ENCODE measurements at places on chromosomes 3 and 15.
A peak's percentile ranks its signal among the peaks of the same experiment; 100 is the strongest.

- no peak for DNase-seq
These were observed 6.2 kb upstream of the NEO1 start for GRCh38 chr15:73046073-73046472.

DNA sequence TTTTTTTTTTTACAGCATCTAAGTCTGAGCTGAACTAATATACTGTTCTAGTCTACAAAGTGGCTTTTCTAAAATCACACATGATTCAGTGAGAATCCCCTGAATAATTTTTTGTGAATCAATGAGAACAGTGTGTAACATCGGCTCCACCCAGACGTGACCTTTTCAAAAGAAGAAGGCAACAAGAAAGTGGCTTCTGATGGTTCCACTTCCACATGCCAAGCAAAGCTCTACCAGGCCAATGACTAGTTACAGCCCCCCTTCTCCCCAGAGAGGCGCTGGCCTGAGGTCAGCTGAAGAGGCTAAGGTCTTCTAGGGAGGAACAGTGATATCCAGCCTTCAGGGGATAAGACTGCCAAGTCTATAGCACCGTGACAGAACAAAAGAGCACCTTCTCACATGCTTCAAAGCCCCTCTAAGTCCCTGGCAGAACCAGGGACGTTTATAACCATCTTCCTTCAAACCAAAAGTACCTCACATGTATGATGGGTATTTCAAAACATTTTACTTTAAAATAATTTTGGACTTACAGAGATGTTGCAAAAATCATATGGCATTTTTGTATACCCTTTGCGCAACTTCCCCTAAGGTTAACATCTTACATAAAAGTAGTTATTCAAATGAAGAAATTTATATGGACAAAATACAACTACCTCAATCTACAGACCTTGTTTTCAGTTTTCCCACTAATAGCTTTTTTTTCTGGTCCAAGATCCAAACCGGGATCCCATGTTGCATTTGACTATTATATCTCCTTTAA is 177.9 kb downstream of the OSBPL10 start:
- DNase-seq, result peak; percentile 70

GRCh38 chr15:53757906-53758305 is 1.6 kb downstream of the WDR72 start:
- no peak for DNase-seq

GRCh38 chr15:101359365-101359947 is 64.4 kb upstream of the SNRPA1 start:
- DNase-seq, result no peak

GRCh38 chr3:194257916-194258668 is 93.0 kb downstream of the CPN2 start:
- DNase-seq, result no peak

- no peak for DNase-seq
These were observed 39.7 kb downstream of the ARHGEF3 start for GRCh38 chr3:56761887-56762651.

DNA sequence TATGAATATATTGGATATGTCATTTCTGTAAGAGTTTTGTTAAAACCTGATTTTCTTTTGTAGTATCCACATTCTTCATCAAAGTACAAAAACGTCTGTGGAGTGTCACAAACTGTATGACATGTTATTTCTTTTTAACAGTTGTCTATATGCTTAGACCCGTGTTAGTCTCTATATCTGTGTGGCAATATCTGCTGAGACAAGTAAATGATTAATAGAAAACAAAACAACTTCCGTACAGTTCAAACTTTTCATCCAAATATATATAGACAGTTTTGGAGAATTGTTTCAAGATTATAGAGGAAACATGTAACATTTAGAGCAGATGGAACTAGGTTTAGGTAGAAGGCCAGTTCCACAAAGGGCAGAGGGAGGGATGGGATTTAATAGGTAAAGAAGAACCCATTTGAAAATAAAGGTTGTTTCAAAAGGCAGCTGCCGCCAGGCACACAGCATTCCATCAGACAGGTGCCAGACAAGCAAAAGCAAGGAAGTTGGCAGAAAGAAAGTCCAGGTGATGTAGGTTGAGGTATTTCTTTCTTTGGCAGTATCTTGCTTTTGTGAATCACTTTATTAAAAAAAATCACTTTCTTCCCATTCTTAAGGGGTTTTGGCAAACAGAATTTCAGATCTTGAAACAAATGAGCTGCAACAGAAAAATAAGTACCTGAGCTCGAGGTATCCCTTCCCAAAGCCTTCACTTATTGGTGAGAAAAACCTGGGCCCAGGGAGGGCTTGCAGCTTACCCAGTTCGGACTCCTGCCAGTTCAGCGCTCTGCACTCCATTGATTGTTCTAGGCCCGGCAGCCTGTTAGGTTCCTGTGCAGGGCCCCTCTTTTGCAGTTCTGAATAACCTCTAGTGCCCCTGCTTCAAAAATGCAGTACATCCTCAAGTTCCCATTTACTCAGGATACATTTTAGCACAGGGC is 49.0 kb downstream of the LRRN1 start:
- DNase-seq, result no peak

DNA sequence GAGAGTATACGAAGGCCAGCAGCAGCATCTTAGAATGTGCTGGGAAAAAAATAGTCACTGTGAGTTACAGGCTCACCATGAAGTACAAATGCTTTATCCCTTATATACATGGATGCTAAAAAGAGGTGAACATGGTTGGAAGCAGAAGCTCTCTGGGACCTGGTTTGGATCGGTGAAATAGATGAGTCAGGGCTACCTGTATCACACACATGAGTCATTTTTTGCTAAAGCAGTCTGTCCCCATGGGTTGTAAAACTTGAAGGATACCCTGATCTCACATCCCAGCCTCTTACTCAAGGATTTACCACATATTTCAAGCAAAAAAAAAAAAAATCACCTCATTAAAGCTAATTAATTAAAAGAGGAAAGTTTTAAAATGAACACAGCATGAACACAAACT is 6.9 kb upstream of the SERPINI2 start:
- no peak for DNase-seq

DNA sequence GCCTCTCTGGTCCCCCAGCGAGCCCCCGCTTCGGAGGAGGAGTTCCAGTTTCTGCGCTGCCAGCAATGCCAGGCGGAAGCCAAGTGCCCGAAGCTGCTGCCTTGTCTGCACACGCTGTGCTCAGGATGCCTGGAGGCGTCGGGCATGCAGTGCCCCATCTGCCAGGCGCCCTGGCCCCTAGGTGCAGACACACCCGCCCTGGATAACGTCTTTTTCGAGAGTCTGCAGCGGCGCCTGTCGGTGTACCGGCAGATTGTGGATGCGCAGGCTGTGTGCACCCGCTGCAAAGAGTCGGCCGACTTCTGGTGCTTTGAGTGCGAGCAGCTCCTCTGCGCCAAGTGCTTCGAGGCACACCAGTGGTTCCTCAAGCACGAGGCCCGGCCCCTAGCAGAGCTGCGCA is 3.5 kb downstream of the PML start:
- DNase-seq, result no peak

- peak; percentile 95 for DNase-seq
These were observed 37.1 kb upstream of the SLC4A7 start for GRCh38 chr3:27521179-27521871.

GRCh38 chr3:126081618-126082361 is 2.1 kb downstream of the SLC41A3 start:
- DNase-seq, result no peak

DNA sequence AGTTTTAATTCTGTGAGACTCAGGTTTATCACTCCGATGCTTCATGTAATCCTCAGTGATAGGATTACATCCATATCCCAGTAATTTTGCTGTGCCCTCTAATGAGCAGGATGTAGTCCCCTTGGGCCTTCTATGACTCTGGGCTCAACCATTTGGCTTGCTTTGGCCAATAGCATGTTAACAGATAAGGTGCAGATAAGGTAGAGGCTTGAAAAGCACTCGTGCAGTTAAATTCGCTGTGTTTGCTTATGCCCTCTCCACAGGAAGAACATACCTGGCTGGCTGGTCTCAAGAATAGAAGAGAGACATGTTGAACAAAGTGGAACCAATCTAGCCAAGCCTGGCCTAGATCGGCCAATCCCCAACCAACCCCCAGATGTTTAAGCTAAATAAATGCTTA is 20.1 kb downstream of the CCDC13 start:
- DNase-seq, result no peak

DNA sequence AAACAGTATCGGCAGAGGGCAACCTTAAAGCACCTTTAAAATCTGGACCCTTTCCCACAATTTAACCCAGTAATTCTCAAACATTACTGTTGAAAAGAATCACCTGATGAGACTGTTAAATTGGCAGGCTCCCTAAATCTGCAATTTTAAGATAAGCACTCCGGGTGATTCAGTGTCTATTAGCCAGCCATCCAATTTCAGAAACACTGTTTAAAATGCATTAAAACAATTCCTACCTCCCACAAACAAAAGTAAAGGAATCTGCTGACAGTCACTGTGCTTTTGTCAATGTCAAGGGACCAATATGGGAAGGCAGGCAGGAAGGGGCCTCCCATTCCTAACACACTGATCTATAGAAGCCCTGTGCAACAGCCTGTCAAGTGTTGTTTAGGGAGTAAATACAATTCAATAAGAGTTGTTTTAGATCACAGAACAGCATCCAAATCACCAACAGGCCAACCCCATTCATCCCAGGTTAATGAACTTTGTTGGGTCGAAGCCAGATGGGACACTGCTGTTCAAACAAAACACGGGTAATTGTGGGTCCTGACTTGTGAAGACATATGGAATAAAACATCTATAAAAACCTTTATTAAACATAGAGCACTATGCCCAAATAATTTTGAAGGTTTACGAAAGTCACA is 21.4 kb downstream of the SIAH2 start:
- DNase-seq, result no peak

Measured in inflammatory macrophage treated with lipopolysaccharide for 4 hours (primary cell).